Non-pigmented ciliary epithelial cell (primary cell): ENCODE measurements at places on chromosomes 2 and 18.

DNA sequence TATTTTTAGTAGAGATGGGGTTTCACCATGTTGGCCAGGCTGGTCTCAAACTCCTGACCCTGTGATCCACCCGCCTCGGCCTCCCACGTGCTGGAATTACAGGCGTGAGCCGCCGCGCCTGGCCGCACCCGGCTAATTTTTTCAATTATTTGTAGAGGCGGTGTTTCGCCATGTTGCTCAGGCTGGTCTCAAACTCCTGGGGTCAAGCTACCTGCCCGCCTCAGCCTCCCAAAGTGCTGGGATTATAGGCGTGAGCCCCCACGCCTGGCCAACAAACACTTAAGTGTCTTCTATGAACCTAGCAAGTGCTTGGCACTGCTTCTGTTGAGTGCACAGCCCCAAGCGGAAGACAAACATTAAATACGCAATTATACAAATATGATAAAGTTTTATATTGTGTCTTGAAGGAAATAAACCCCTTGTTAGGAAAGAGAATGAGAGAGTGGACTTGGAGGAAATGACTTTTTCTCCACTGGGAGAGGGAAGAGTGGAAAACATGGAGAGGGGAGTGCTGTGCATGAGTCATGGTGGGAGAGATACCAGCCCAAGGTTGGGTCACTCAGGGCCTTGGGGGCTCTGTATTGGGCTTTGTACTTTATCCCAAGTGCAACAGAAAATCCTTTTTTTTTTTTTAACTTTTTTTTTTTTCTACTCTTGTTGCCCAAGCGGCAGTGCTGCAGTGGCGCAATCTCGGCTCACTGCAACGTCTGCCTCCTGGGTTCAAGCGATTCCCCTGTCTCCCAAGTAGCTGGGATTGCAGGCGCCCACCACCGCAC is 41.4 kb upstream of the ACTR2 start:
- DNase-seq, result no peak

- DNase-seq, result no peak
Observed at GRCh38 chr2:196987298-196987648, 60.8 kb upstream of the PGAP1 start.

- DNase-seq, result no peak
Observed at GRCh38 chr2:237729681-237730475, 68.7 kb upstream of the RBM44 start.

- peak; percentile 13 for DNase-seq
Observed at GRCh38 chr18:1585881-1586488, 681.3 kb downstream of the ADCYAP1 start.

DNA sequence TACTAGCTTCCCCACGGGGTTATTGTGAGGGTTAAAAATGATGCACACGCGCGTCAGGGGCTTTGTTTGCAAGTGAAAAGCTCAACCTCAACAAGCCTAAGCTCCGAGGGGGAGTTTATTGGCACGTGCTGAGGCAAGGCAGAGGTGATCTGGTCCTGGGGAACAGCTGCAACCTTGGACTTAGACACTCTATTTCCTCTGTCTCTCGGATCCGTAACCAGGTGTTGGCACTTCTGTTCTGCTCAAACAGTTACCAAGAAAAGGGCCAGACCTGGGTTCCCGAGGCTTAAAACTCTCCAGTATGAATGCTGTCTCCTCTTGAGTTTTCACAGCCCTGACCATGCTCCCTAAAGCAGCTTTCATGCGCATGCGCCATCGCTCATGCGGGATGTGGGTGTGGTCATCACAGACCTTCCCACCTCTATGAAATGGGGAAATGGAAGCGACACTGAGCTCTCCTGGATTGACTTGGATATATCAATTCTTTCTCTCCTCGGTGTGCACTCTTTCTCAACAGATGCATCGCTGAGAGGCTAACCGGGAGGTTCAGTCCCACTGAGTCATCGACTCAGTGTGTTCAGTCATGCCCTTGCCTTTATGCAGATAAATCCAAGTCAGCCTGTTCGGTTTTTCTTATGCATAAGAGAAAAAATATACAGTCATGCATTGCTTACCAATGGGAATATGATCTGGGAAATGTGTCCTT is 19.9 kb upstream of the RAB31 start:
- no peak for DNase-seq

DNA sequence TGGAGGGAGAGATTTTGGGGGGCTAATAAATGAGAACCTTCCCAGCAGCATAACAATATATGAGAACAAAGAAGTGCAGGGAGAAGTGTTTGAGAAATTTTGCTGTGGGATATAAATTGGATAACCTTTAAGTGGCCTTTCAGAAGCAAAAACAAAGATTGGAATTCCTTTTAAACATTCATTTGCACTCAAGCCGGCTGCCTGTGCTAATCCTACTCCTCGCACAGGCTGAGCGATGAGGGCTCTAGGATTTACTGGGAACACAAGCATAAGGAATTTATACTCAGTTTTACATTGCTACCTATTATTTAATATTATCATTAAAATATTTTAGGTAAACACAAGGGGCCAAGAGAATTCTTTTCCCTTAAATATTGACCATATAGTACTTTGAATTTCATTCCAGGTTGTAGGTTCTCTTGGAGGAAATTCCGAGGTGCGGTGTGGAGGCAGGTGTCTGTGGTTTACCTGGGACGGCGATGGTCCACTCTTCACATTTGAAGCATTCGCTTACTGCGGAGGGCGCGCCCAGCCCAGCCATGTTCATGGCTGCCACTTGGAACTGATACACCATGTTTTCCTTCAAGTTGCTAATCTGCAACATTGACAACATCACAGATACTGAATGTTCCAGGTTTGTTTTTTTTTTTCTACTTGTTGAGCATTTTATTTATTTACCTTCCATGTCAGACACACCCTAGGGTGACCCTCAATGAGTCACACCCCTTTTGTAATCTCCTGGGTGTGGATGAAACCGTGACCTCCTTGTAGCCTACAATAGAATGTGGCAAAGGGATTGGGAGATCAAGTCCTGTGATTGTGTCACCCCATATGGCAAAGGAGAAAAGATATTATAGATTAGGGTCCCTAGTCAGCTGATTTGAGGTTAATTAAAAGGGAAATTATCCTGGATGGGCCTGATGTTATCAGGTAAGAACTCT is 100.1 kb downstream of the MYOM1 start:
- DNase-seq, result no peak

- no peak for DNase-seq
Observed at GRCh38 chr2:75071766-75072165, 113.3 kb downstream of the POLE4 start.

- DNase-seq, result peak; percentile 15
Observed at GRCh38 chr2:168773719-168774521, 28.5 kb upstream of the NOSTRIN start.
